SK-MEL-5 (cell line): ENCODE measurements at places on chromosomes 1 and 21.

- DNase-seq, result no peak
Observed at GRCh38 chr1:33041026-33041425, 4.3 kb upstream of the AK2 start.

GRCh38 chr1:17061486-17061885 is 7.7 kb upstream of the SDHB start:
- DNase-seq, result no peak

DNA sequence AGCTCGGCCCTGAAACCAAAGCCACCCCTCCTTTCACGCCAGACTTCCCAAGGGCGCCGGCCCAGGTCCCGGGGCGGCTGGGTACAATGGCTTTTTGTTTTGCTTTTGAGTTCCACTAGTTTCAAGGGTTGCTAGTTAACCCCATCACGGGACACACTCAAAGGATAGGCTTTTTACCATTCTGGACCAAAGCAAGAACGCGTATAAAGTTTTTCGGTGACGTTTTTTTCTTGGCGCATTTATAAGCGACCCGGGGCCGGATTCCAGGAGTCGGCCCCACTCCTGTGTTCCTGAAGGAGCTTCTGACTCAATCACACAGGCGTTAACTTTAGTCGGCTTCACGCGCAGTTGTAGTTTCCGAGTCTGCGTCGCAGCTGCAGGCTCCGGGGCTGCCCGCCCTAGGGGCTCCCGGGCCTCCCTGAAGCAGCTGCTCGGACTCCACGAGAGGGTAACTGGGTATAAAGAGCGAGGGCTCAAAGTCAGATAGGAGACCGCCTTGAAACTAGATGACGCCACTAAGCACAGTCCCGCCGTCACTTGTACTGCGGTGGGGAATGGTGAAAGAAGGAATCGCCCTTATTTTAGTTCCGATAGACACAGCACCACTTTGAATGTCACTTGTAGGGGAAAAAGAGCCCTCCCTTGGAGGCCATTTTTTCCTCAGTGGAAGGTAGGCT is 707 bp upstream of the KLHL21 start:
- peak; percentile 98 for DNase-seq

- no peak for DNase-seq
Observed at GRCh38 chr1:4690951-4691675, 36.7 kb downstream of the AJAP1 start.

GRCh38 chr1:24263211-24263610 is 55.9 kb upstream of the GRHL3 start:
- no peak for DNase-seq

DNA sequence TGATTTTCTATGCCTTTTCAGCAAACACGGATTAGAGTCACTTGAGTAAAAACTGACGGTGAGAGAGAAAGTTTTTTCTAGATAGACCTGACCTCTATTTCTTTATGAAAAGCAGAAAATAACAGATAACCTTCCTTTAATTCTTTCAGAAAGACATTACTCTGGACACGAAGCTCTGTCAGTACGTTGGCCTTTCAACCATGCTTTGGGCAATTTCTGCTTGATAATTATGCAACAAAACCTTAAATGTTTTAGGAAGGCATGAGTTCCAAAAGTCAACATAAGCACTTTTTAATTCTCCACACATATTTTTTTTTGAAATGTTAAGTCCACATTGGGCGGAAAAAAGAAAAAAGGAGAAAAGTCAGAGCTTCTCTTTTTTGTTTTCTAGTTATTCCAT is 137.8 kb downstream of the AKT3 start:
- no peak for DNase-seq

GRCh38 chr1:39679821-39680220 is 7.9 kb upstream of the NT5C1A start:
- DNase-seq, result no peak

DNA sequence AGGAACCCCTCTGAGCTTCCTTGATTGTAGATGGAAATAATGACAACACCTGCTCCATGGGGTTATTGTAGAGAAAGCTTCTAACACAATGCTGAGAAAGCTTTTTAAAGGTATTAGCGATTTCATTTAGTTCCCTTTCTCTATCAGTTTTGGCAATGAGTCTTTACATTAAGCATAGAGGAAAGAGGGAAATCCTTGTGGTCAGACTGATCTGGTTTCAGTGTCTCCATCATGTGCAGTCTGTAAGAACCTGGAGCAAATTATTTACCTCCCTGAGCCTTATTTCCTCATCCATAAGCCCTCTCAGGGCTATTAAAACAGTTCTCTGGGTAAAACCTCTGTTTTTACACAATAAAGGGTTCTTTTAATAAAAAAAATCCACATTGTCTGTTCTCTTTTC is 87.5 kb downstream of the FGGY start:
- no peak for DNase-seq

- no peak for DNase-seq
Observed at GRCh38 chr1:219155135-219155534, 18.5 kb upstream of the LYPLAL1 start.

- peak; percentile 54 for DNase-seq
Observed at GRCh38 chr1:224199679-224200078, 16.6 kb downstream of the DEGS1 start.

- DNase-seq, result no peak
Observed at GRCh38 chr1:14658642-14659041, 60.2 kb downstream of the KAZN start.
